Pulmonary artery endothelial cell (primary cell): ENCODE measurements at places on chromosomes 5 and 9. TPM values are rescaled to one million over a fixed set of nuclear protein-coding genes. Genes with fewer than 3 reads are reported as not detected.

The TMC1 gene
- 0.46 and 0.99 TPM in 2 replicates for total RNA-seq

The AGTPBP1 gene
- total RNA-seq = 23.2 and 24.5 TPM in 2 replicates

The TSSK1B gene
- total RNA-seq = not detected in 2 replicates

The NSG2 gene
- not detected in 2 replicates for total RNA-seq

The MOB3B gene
- 0.07 TPM in 2 replicates for total RNA-seq

The STPG3 gene
- total RNA-seq = not detected in 2 replicates

The IER5L gene
- total RNA-seq = 13.4 and 18.8 TPM in 2 replicates

The NR4A3 gene
- under 0.01 and 0.07 TPM in 2 replicates for total RNA-seq

The PLAC8L1 gene
- total RNA-seq = not detected in 2 replicates

The F2RL1 gene
- total RNA-seq = 36.5 and 53.5 TPM in 2 replicates

The FAM200C gene
- 1.9 and 3.8 TPM in 2 replicates for total RNA-seq

The NRARP gene
- 14.0 and 16.0 TPM in 2 replicates for total RNA-seq

The OR13F1 gene
- total RNA-seq = not detected in 2 replicates

The ANAPC2 gene
- total RNA-seq = 24.4 and 30.5 TPM in 2 replicates

The NR2F1 gene
- total RNA-seq = 31.3 and 32.4 TPM in 2 replicates

The C9orf50 gene
- total RNA-seq = not detected in 2 replicates

The GDA gene
- total RNA-seq = not detected in 2 replicates

The FOXI1 gene
- total RNA-seq = not detected in 2 replicates

The GDNF gene
- total RNA-seq = not detected in 2 replicates

The EPB41L4B gene
- 0.42 and 0.92 TPM in 2 replicates for total RNA-seq

The SMIM32 gene
- total RNA-seq = not detected in 2 replicates

The DOCK8 gene
- 0.33 and 0.78 TPM in 2 replicates for total RNA-seq

The SOHLH1 gene
- not detected in 2 replicates for total RNA-seq

The CCL21 gene
- not detected in 2 replicates for total RNA-seq

The ABL1 gene
- total RNA-seq = 49.2 and 59.5 TPM in 2 replicates

The NIM1K gene
- total RNA-seq = 0.07 TPM in 1 of 2 replicates, not detected in the other

The RALGPS1 gene
- total RNA-seq = 2.4 and 3.1 TPM in 2 replicates

The MSX2 gene
- 0.21 and 0.40 TPM in 2 replicates for total RNA-seq

The SLC27A6 gene
- not detected in 2 replicates for total RNA-seq

The CENPH gene
- total RNA-seq = 9.6 and 16.9 TPM in 2 replicates

The DTWD2 gene
- 1.6 and 2.7 TPM in 2 replicates for total RNA-seq

The GPR21 gene
- total RNA-seq = 0.35 and 0.46 TPM in 2 replicates

The RAPGEF1 gene
- total RNA-seq = 44.1 and 49.3 TPM in 2 replicates

The IRGM gene
- not detected in 2 replicates for total RNA-seq

The CER1 gene
- total RNA-seq = not detected in 2 replicates

The ZBTB34 gene
- total RNA-seq = 8.4 and 8.7 TPM in 2 replicates

The SNCAIP gene
- 8.9 and 18.9 TPM in 2 replicates for total RNA-seq
